ENCODE measurements at places on chromosomes 13 and 19. TPM values are rescaled to one million over a fixed set of nuclear protein-coding genes. Genes with fewer than 3 reads are reported as not detected.

DLL3 gene
- total RNA-seq, result 0.92 TPM

SLC17A7 gene
- 0.09 TPM for total RNA-seq

CLEC4G gene
- total RNA-seq, result not detected

- no peak overlapping the region for H3K27ac ChIP-seq
- peaks cover 9% of the 10 kb centered on the region for H3K4me1 ChIP-seq
- no peak for DNase-seq
- peaks cover 13% of the 10 kb centered on the region for H3K27me3 ChIP-seq
- H3K36me3 ChIP-seq, result no peaks in the 10 kb centered on the region
- no peak overlapping the region for H3K4me3 ChIP-seq
These were observed 3.8 kb upstream of the KLC3 start for GRCh38 chr19:45336696-45337251.

DNA sequence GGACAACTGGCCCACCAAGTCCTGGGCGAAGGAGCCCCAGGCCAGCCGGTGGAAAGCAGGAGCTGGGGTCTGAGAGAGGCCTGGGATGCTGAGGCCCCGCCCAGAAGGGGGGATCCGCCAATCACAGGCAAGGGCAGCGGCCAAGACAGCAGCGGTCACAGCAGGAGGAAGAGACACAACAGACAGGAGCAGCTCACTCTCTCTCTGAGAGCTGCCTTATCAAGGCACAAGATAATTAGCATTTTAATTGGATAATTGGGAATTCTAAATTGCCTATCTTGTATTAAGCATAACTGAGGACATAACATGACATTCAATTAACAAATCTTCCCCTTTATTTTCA is 46.2 kb downstream of the CEBPG start:
- no peaks in the 10 kb centered on the region for H3K4me1 ChIP-seq
- no peaks in the 10 kb centered on the region for H3K27me3 ChIP-seq
- no peak for DNase-seq
- no peak overlapping the region for H3K4me3 ChIP-seq
- H3K27ac ChIP-seq, result no peak overlapping the region
- H3K36me3 ChIP-seq, result no peaks in the 10 kb centered on the region

DNA sequence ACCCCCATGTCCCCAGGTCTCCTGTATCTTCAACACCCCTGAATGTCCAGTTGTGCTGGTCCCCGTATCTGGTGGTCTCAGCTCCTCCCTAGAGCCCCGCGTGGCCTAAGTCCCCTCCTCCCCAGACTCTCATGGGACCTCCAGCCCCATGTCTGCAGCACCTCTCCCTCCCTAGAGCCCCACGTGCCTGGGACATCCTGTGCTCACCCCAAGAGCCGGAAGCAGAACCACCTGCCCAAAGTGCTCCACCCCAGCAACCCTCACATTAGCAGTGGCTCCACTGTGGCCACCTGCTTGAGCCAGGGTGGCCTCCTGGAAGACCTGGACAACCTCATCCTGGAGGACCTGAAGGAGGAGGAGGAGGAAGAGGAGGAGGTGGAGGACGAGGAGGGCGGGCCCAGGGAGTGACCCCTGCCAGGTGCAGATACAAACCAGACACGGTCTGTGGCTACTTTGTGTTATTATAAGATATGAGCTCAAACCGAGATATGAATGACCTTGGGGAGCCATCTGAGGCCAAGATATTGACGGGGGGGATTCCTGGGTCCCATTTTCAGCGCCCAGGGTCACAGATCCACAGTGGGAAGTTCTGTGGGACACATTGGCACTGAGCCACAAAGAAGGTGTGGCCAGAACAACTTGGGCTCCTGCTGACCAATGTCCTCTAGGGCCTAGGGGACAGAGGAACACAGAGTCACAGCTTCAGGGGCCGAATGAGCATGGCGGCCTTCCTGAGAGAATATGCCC is 6.0 kb downstream of the SHFL start:
- peaks cover 13% of the 10 kb centered on the region for H3K36me3 ChIP-seq
- H3K4me3 ChIP-seq, result no peak overlapping the region
- H3K27ac ChIP-seq, result no peak overlapping the region
- no peak for DNase-seq
- H3K27me3 ChIP-seq, result no peaks in the 10 kb centered on the region

- no peaks in the 10 kb centered on the region for H3K36me3 ChIP-seq
- H3K4me3 ChIP-seq, result no peak overlapping the region
- H3K27me3 ChIP-seq, result no peaks in the 10 kb centered on the region
- no peak overlapping the region for H3K27ac ChIP-seq
These were observed 1.4 kb downstream of the LGALS14 start for GRCh38 chr19:39705578-39706188.

DNA sequence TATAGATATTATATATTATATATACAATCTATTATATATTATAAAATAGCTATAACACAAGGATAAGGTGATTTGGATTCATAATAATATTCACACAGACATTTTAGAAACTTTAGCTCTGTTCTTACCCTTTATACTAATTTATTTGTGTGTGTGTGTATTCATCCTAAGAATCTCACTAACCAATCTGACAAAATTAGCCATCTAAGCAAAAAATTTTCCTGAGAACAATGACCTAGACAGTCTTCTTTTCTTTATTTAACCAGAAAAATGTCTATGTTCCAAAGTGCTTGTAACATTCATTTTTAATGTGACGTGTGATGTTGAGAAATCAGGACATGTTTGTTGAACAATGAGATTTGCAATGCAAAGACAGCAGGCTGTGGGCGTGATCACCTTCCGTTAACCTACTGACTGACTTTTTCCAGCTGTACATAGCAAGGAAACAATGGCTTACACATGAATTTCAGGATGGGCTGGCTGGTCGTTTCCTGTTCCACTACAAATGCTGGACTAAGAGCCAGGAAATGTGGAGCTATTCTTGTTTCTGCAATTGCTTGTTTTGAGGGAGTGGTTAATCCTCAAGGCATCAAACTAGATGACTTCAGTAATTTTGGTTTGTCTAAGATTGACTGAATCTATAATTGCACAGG is 634.6 kb upstream of the ARGLU1 start:
- no peaks in the 10 kb centered on the region for H3K27me3 ChIP-seq
- no peaks in the 10 kb centered on the region for H3K4me1 ChIP-seq
- H3K4me3 ChIP-seq, result no peak overlapping the region

GRCh38 chr19:46514589-46515289 is 19.1 kb upstream of the PNMA8B start:
- H3K4me3 ChIP-seq, result no peak overlapping the region
- peaks cover 6% of the 10 kb centered on the region for H3K27me3 ChIP-seq
- H3K27ac ChIP-seq, result no peak overlapping the region
- DNase-seq, result no peak

DNA sequence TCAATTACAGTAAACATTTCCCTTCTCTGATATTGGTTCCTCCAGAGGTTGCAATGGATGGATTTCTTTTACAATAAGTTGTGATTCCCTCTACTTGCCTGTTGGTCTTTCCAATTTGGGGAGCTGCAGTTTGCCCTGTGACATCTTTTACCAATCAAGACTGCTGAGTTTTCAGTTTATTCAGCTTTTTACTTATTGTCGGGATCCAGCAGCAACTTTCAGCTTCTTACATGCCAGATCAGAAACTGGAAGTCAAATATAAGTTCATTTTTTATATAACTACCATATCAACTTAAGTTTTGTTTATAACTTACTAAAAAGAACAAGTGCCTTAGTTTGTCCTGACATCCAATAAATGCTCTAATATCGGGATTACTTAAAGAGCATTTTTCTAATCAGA is 10.5 kb downstream of the OR10H3 start:
- no peak overlapping the region for H3K27ac ChIP-seq
- H3K4me1 ChIP-seq, result no peaks in the 10 kb centered on the region
- no peak overlapping the region for H3K4me3 ChIP-seq
- no peaks in the 10 kb centered on the region for H3K27me3 ChIP-seq

DNA sequence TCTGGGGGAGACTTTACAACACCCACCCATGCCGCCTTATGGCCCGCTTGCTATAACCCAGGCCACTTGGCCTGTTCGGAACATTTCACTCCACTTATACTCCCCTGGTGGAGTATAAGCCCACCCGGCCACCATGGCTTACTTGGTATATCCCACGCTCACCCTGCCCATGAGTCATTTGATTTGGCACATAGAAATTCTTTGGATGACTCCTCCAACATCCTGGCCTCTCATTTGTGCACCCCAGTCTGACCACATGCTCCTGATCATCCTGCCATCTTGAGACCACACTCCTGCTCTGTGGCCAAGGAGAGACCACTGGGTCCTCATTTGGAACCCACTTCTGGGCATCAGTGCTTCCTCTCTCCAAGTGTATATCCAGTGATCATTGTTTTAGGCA is 5.2 kb downstream of the SPACA6 start:
- peaks cover 13% of the 10 kb centered on the region for H3K4me1 ChIP-seq
- no peaks in the 10 kb centered on the region for H3K36me3 ChIP-seq
- no peaks in the 10 kb centered on the region for H3K27me3 ChIP-seq
- no peak overlapping the region for H3K27ac ChIP-seq
- no peak for DNase-seq

DNA sequence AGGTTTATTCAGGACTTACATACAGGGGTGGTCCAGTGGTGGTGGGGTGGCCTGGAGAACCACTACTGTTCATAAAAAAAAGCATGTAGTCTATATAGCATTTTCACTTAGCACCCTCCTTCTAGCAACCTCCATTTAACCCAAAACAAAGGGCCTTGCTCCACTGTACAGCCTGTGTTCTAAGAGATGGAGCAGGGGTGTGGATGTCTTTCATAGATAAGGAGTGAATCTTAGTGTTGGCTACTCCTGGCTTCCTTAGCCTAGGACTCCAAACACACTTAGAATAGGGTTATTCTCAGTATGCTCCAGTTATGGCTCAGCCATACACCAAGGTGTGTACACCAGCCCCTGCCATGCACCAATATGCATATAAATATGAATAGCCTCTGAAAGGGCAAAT is 95.2 kb downstream of the ELF1 start:
- no peak overlapping the region for H3K4me3 ChIP-seq
- H3K4me1 ChIP-seq, result peaks cover 7% of the 10 kb centered on the region
- no peak overlapping the region for H3K27ac ChIP-seq

GRCh38 chr13:97648171-97648880 is 214.4 kb downstream of the RAP2A start:
- no peak for DNase-seq
- H3K4me3 ChIP-seq, result no peak overlapping the region
- no peaks in the 10 kb centered on the region for H3K36me3 ChIP-seq
- H3K27ac ChIP-seq, result no peak overlapping the region
- H3K4me1 ChIP-seq, result no peaks in the 10 kb centered on the region

DNA sequence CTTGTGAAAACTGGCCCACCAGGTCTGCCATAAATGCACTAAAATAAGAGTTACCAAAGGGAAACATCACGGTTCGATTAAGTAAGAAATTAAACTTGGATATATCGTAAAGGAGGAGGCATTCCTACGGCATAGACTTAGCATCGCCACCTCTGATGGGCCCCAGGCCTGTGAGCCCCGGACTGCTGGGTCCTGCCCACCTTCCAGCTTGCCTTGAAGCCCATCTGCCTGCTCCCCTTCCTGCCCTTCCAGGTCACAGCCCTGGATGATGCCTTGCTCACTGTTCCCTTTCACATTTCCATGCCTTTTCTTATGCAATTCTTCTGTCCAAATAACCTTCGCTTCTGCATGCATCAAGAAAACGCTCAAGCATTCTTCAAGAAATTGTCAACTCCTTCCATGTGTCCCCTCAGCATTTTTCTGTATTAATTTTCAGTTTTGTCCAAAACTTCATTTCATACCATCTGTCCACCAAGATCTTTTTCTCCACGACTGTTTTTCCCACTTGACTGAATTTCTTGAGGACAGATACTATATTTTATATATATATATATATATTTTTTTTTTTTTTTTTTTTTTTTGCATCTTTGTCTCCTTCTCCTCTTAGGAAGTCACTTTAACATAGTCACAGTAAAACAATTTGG is 91.2 kb downstream of the DOCK9 start:
- no peak overlapping the region for H3K4me3 ChIP-seq
- no peak overlapping the region for H3K27ac ChIP-seq
- H3K4me1 ChIP-seq, result no peaks in the 10 kb centered on the region
- no peak for DNase-seq
- H3K27me3 ChIP-seq, result no peaks in the 10 kb centered on the region

DNA sequence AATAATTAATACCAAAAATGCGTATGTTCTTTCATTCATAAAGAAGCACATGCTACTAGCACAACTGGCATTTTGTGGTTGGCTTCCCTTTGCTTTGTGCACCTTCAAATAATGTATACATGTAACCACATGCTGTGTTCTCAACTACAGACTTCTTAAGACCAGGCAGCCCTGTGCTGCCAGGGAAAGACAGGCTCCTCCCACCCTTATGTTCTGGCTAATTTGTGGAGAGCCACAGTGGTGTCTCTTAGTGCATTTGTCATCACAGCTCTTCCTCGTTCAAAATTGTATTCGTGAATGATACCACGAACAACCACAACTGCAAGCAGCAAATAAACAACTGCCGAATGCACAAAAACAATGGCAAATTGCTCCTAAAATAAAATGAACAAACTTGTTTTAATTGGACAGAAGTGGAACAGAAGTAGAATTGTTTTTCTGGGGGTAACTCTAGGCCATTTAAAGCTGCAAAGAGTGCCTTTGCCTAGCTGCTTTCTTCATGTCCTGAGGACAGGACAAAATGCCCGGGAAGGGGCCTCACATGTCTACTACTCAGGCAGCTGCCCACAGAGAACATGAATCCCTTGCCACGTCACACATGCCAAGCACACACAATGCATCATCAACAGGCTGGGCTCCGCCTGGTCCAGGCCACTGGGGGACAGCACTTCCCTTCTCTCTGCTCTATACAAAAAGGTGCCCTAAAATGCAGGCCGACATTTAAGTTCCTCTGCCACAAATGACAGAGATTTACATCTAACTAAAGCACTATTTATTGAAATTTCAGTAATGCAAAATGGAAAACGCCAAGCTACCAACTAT is 21.7 kb downstream of the IRS2 start:
- H3K27me3 ChIP-seq, result no peaks in the 10 kb centered on the region
- DNase-seq, result no peak
- no peaks in the 10 kb centered on the region for H3K36me3 ChIP-seq
- H3K27ac ChIP-seq, result no peak overlapping the region
- H3K4me1 ChIP-seq, result peaks cover 10% of the 10 kb centered on the region

DNA sequence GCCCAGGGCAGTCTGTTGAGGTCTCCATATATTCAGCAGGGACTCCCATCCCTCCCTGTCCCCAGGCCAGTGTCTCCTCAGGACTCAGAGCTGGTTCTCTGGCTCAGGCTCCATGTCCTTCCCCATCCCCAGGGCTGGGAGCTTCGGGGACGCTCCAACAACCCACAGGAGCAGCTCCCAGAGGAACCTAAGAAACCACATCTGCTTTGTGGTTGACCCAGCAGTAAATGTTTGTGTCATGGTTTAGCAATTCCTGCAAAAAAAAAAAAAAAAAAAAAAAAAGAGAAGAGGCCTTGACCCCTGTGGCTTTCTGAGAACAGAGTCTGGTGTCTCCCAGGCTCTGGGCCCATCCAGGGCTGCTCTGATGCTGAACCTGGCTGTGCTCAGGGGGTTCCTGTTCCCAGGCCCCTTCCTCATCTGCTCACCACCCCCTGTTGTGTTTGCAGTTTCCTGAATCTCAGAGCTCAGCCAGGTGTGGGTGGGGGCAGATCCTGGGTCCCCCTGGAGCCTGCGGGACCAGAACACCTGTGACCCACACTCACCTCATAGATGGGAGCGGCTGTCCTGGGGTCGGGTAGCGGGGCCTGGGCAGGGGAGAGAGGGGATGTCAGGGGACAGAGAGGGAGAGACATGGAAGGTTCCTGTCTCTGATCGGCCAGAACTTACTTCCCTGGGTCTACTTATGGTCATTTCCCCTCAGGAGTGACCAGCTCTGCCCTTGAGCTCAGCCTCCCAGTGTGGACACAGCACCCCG is 25.2 kb upstream of the CEACAM1 start:
- no peak for DNase-seq
- H3K4me3 ChIP-seq, result no peak overlapping the region

Measured in CD8-positive, alpha-beta memory T cell (primary cell).